ENCODE measurements at places on chromosomes 2 and 18. TPM values are rescaled to one million over a fixed set of nuclear protein-coding genes. Genes with fewer than 3 reads are reported as not detected.

Gene CRYBA2
- total RNA-seq: not detected

Gene SLC14A1
- total RNA-seq: 24.9 TPM

Gene ANKRD62
- not detected for total RNA-seq

Gene ANKRD29
- total RNA-seq: 6.8 TPM

Gene SAG
- not detected for total RNA-seq

Gene TXNDC2
- total RNA-seq: not detected

Gene LIMS4
- 3.7 TPM for total RNA-seq

Gene GAL3ST2
- not detected for total RNA-seq

Gene UGT1A7
- total RNA-seq: not detected

Gene DSG4
- not detected for total RNA-seq

Gene RESP18
- total RNA-seq: not detected

Gene RAB17
- 2.4 TPM for total RNA-seq

Gene RBM43
- total RNA-seq: 2.1 TPM

Gene ACMSD
- total RNA-seq: not detected

Gene LHCGR
- total RNA-seq: 0.11 TPM

Gene GPBAR1
- 2.0 TPM for total RNA-seq

Gene CNDP1
- not detected for total RNA-seq

Gene TNFRSF11A
- total RNA-seq: 1.1 TPM

Gene LIPG
- not detected for total RNA-seq

Gene FAP
- total RNA-seq: 0.62 TPM

Gene TBC1D8
- total RNA-seq: 37.9 TPM

Gene SERPINB13
- total RNA-seq: not detected

Gene UGT1A6
- total RNA-seq: not detected

Gene GLI2
- total RNA-seq: 2.2 TPM
